Kidney epithelial cell (primary cell): ENCODE measurements at places on chromosomes 12 and 14. TPM values are rescaled to one million over a fixed set of nuclear protein-coding genes. Genes with fewer than 3 reads are reported as not detected.
A peak's percentile ranks its signal among the peaks of the same experiment; 100 is the strongest.

DNA sequence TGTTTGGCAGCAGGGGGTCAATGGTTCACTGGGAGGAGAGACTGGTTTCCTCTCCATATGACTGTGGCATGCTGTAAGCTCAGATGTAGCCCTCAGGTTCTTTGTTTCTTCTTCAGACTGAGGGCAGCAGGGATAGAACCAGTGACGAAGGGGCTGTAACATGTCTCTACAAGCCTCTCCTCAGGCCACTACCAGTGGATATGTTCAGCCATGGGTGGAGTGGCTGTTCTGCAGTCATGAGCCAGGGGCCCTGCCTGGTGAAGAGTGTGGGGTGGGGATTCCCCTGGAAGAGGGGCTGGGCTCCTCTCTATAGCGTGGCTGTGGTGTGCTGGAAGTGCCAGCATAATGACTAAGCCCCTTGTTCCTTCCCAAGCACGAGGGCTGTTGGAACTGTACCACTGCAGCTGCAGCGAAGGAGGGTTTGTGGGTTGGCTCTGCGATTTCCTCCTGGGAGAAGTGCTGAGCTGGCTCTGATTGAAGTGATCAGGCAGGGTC, 55.8 kb downstream of the CMAS start:
- DNase-seq = peak; percentile 69

- DNase-seq = no peak
Observed at GRCh38 chr12:111431772-111432171, 26.0 kb downstream of the SH2B3 start.

- DNase-seq = no peak
Observed at GRCh38 chr12:31687101-31687527, 27.6 kb downstream of the ETFBKMT start.

GRCh38 chr14:80152166-80152565, 59.1 kb downstream of the DIO2 start:
- DNase-seq = no peak

DNA sequence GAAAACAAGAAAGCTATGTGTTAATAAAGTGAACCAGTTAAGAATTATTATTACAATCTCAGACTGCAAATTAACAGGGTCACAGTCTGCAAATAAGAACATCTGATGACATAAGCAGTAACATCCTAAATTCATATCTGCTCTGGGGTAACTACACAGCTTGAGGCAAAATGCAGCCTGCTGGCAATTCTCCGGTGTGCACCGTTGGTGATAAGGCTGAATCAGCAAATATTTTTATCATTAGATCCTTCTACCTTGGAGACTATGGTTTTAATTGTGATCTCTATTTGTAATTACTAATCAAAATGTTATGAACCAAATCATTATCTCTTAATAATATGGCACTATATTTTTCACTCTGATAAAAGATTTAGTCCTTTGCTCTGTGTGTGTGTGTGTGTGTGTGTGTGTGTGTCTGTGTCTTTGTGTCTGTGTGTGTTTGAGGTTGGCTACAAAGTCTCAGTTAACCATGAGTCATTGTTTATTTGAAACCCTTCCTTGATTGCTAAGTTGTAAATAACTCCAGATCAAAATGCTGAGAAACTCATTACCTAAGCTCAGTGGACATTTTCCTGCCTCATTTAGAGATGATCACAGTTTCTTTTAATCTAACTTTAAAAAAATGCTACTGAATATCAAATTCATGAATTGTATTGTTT, 442.6 kb downstream of the GXYLT1 start:
- no peak for DNase-seq

DNA sequence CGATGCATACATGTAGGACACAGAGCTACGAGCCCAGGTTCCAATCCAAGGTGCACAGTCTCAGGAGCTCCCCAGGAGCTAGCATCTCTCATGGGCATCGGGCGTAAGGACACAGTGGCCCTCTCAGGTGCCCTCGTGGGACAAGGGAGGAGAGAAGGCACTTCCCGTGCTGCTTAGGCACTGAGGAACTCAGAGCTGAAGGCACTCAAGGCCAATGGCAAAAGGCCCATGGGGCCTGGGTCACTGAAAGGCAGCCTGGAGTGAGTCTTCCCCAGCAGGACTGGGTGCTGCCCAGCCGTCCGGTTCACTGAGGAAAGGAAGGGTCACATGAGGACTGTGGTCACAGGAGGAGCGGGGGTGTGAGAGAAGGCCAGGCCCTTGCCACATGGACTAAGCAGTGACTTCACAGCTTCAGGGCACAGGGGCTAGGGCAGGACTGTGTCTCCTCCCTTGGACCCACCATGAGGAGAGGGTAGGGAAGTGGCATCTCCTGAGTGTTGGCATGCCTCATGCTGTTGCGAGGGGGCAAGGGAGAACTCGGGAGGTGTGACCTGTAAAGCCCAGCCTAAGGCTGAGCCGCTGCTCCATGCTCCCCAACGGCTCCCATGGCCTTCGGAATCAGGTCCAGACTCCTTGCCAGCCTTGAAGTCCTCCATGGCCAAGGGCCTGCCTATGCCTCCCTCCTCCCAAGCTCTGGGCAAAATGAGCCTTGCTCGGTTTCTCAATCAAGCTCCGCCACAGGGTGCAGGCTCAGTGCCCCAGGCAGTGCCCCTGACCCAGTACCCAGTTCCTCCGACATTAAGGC, 51.8 kb downstream of the CHGA start:
- DNase-seq = no peak

- DNase-seq = no peak
Observed at GRCh38 chr12:90106568-90106967, 397.9 kb upstream of the ATP2B1 start.

DNA sequence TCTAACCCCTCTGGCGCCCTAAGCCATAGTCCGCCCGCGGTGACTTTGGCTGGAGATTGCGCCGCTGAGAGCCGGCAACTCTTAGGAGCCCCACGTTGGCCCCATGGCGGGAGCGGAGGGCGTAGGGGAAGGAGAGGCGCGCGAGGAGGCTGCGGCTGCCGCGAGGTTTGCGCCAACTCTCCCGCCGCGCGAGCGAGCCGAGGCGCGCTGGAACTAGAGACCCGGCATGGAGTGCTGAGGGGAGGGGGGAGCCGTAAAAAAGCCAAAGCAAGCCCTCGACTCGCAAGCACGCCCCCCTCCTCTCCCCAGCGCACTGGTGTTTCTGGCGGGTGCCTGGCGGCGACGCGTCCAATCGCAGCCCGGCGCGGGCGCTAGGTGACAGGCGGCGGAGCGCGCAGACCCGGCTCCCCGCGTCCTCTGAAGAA, at the start of gene SYT10:
Gene SYT10 (minus strand): TSS at position 233 of the 425 bp plus-strand sequence. CDS start 297 bp downstream, outside the sequence.
- DNase-seq = no peak

- no peak for DNase-seq
Observed at GRCh38 chr14:90521930-90522483, 125.2 kb downstream of the CALM1 start.

GRCh38 chr12:29706311-29706710, 77.4 kb downstream of the TMTC1 start:
- DNase-seq = no peak

DNA sequence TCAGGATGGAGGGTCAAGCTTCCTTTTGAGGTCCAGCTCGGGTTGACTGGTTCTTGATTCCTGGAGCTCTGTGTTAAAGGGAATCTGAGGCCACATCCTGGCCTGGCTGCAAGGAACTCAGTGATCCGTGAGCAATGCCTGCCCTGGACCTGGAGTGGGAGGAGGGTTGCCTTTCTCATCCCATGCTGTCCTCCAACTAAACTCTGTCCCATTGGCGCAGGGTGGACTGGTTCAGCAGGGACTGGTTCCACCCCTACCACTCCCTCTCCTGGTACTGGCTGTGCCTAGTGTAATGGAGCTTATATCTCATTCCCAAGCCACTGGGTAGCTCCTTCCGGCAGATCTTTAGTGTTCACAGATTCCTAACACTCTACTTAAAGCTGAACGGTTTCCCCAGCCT, 3.9 kb upstream of the CMKLR1 start:
- DNase-seq = no peak

DNA sequence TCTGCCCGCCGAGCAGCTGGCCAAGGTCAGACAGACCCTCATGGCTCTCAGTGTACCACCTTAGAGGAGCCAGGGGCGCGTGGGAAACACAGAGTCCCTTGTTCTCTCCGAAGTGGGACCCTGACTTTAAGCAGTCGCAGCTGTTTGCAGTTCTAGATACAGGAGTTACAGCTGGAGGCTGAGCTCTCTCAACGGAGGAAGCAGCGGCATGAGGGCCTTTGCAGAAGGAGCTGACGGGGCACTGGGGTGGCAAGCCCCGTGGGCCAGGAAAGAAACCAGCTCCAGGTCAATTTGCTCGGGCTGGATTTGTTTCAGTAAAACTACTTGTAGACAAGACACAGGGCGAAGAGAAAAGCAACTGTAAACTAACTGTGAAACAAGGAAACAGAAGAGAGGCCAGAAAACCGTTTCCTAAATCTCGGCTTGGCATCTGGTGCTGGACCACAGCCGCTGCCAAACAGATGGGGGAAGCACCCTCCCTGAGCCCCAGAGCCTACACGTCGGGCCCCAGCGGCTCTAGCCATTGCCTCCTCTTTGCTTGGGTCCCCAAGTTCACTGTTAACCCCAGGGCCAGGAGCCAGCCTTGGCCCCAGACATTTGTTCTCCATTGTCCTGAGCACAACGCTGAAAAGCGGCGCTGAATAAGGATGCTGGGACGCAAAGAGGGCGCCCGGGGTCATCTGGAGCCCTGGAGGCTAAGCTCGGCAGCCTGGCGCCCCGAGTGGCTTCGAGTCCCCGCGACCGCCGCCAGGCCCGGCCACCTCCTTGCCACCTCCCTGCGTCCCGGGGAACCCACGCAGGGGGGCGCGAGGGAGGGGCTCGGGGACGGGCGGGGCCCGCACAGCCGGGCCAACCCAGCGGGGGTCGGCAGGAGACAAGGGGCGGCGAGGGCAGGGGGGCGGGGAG, 914 bp upstream of the PACS2 start:
- DNase-seq = no peak

- DNase-seq = no peak
Observed at GRCh38 chr12:31794745-31795144, 65.9 kb upstream of the AMN1 start.

- no peak for DNase-seq
Observed at GRCh38 chr14:79332504-79333197, 878.7 kb downstream of the DIO2 start.

DNA sequence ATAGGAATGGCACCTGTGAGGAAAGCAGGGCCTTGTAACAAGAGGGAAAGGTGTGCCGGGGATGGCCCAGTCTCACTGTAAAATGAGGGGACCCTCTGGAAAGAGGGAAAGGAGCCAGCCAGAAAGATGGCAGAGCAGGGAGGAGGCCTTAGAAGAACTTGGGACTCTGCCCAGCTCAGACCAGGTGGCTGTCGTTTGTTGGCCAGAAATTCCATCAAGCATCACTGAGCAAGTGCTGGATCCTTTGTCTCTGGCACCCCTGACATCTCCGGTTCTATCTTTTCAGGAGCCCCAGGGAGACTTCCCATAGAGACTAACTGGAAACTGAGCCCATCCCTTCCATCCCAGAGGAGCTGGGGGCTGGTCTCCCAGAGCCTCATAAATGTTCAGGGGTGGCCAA, 43.3 kb downstream of the DEGS2 start:
- DNase-seq = no peak

GRCh38 chr14:85529803-85530574, at the start of gene FLRT2:
Gene FLRT2 (plus strand): TSS chr14:85530144. CDS start chr14:85621515, 91,371 bp downstream.
- DNase-seq = no peak

DNA sequence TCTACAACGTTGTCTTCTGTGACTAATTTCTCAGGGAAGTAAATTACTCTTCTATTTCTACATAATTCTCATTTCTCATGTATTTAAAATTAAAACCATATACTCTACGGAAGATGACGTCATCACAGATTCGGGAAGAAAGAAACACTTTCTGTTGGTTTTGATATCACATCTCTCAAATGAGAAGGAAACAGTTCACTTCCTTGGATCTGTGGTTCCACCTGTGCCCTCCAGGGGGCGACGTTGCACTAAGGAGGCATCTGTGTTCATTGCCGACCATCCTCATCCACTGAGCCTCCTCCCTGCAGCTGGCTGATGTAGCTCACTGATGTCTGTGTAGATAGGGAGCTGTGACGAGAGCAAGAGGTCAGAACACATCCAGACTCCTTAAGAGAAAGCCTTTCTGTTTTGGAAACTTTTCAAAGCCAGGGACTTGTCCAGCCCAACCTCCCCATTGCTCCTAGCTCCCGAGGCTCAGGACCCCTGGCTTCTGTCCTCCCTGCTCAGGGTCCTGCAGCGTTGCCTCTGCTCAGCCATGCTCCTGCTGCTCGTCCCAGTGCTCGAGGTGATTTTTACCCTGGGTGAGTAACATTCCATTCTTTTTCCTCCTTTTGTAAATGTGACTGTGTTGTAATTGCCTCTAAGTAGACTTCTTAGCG, 172.7 kb upstream of the OR4E1 start:
- no peak for DNase-seq

DNA sequence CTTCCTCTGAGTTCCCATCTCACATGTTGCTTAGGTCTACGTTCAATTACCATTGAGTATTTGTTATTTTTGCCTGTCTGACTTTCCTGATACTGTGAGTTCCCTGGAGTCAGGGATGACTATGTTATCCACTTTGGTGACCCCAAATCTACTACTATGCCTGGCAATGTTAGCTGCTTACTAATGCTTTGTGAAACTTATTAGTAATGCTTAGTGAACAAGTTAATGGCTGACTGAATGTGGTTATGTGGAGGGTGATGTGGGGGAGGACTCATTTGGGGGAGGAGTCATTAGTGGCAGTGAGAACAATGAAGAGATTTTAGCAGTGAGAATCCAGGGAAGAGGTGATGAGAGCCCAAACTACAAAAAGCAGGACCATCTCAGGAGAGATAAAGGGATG, 121.6 kb downstream of the KTN1 start:
- DNase-seq = peak; percentile 87

DNA sequence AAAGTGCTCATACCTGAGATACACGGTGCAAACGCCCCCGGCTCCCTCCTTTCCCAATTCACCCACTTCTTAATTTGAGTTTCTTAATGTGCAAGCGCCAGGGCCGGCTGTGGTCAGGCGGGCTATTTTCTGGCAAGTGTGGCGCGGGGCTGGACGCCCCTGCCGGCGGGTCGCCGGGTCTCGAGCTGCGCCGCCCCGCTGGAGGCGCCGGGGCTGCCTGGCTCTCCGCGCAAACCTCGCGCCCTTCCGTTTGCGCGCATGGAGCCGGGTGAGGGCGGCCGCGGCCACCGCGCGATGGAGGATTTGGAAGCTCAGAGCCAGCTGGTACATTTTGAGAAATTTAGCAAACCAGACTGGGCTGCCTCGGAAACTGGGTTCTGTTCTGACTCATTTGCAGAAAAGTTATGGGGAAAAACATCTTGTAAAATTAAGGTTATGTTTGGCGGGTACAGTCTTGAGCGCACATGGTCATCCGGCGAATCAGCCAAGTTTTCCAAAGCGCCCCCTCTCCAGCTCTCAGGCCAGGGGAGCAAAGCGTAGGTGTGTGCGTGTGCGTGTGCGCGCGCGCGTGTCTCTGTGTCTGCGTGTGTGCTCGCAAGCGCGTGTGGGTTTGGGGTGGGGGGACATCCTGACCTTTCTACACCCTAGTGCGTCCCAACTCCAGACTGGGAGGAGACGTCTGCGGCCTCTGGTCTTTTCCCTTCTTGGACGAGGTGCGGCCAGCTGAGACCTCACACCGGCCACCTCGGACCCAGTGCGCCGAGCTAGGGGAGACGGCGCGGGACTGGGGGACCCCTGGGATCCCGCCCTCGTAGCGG, 6.5 kb upstream of the OTX2 start:
- DNase-seq = no peak

GRCh38 chr12:91059211-91059610, 1.4 kb upstream of the KERA start:
- DNase-seq = no peak

Gene AMN
- total RNA-seq = 0.54 and 1.2 TPM in 2 replicates

Gene PLCZ1
- total RNA-seq = not detected in 2 replicates

Gene JPH4
- total RNA-seq = 1.0 and 1.1 TPM in 2 replicates

Gene KRT73
- total RNA-seq = not detected in 2 replicates

Gene CELA1
- total RNA-seq = not detected in 2 replicates

Gene PLEKHH1
- total RNA-seq = 9.4 and 11.5 TPM in 2 replicates

Gene INHBE
- total RNA-seq = 4.4 and 8.7 TPM in 2 replicates
